ENCODE measurements at places on chromosomes 7 and 10. TPM values are rescaled to one million over a fixed set of nuclear protein-coding genes. Genes with fewer than 3 reads are reported as not detected.
A peak's percentile ranks its signal among the peaks of the same experiment; 100 is the strongest.

Gene ADAM8
- total RNA-seq = 220 TPM

Gene CLEC5A
- total RNA-seq = not detected

GRCh38 chr10:13227031-13227430 is 7.1 kb downstream of the UCMA start:
- no peaks in the 10 kb centered on the region for H3K27me3 ChIP-seq
- no peak overlapping the region for H3K27ac ChIP-seq
- no peaks in the 10 kb centered on the region for H3K36me3 ChIP-seq
- DNase-seq = no peak
- no peak overlapping the region for H3K4me3 ChIP-seq
- no peaks in the 10 kb centered on the region for H3K4me1 ChIP-seq

GRCh38 chr7:15625466-15625865 is 61.0 kb downstream of the MEOX2 start:
- DNase-seq = no peak
- no peak overlapping the region for H3K4me3 ChIP-seq
- no peaks in the 10 kb centered on the region for H3K27me3 ChIP-seq
- no peaks in the 10 kb centered on the region for H3K36me3 ChIP-seq
- no peak overlapping the region for H3K27ac ChIP-seq

GRCh38 chr10:104557966-104558365 is 83.1 kb upstream of the SORCS3 start:
- peaks cover 5% of the 10 kb centered on the region for H3K27me3 ChIP-seq
- H3K4me3 ChIP-seq = no peak overlapping the region
- no peaks in the 10 kb centered on the region for H3K36me3 ChIP-seq

GRCh38 chr7:36984710-36985312 is 260.5 kb upstream of the AOAH start:
- peaks cover 28% of the 10 kb centered on the region for H3K36me3 ChIP-seq
- peaks cover 34% of the 10 kb centered on the region for H3K4me1 ChIP-seq
- no peak for DNase-seq
- H3K27me3 ChIP-seq = no peaks in the 10 kb centered on the region

Gene PNLIPRP3
- total RNA-seq = not detected

DNA sequence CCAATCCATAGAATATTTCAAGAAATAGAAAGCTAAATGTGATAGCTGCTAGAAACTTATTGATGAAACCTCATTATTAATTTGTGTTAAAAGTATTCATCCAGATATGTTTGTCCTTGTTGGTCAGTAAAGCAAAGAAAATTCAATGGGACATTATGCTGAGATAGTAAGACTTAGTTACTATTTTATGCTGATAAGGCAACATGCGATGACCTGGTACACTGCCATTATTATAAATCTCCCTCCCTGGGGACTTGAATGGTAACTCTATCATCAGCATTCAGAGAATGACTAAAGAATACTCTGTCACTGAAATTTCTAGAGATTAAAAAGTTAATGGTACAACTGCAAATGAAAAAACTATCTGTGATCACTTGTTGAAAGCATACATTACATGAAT is 54.9 kb downstream of the ARHGAP12 start:
- peaks cover 17% of the 10 kb centered on the region for H3K4me1 ChIP-seq
- no peak overlapping the region for H3K27ac ChIP-seq
- no peak for DNase-seq
- no peaks in the 10 kb centered on the region for H3K36me3 ChIP-seq
- no peaks in the 10 kb centered on the region for H3K27me3 ChIP-seq

- H3K36me3 ChIP-seq = no peaks in the 10 kb centered on the region
- H3K4me3 ChIP-seq = no peak overlapping the region
- no peaks in the 10 kb centered on the region for H3K27me3 ChIP-seq
- no peak for DNase-seq
Measured at GRCh38 chr7:28701731-28702130, 256.4 kb downstream of the TRIL start.

DNA sequence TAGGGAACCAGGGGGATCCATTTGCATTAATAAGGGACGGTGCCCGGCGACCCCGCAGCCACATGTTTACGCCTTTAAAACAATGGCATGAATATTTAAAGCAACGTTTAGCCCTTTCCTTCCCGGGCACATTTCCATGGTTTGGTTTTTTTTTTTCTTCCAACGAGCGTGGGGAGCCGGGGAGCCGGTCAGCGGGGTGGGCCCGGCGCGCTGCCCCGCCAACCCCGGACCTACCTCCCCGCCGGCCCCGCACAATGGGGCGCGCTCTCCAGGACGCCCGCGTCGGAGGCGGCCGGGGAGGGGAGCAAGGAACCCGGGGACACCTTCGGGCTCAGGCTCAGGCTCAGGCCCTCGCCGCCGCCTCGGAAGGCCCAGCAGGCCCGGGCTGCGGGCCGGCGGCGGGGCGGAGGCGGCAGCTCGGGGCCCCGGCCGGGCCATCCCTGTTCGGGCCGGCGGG is 1.0 kb downstream of the SEPHS1 start:
- no peak for DNase-seq
- H3K27ac ChIP-seq = peak overlapping the region; percentile 87
- peaks cover 41% of the 10 kb centered on the region for H3K4me1 ChIP-seq

DNA sequence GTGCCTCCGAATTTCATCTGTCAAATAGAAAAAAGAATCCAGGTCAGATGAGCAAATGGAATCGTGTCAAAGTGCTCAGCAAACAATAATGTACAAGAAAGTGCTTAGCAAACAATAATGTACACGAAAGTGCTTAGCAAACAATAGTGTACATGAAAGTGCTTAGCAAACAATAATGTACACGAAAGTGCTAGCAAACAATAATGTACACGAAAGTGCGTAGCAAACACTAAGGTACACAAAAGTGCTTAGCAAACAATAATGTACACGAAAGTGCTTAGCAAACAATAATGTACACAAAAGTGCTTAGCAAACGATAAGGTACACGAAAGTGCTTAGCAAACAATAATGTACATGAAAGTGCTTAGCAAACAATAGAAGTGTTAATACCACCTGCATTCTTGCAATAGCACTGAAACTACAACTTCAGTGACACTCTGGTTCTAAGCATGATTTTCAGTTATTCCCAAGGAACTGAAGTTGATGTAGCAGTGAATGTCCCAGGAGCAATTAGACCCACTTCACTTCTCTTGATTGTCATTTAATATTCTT is 33.4 kb upstream of the MYL10 start:
- no peak overlapping the region for H3K4me3 ChIP-seq
- no peak overlapping the region for H3K27ac ChIP-seq
- H3K4me1 ChIP-seq = no peaks in the 10 kb centered on the region
- no peaks in the 10 kb centered on the region for H3K36me3 ChIP-seq

DNA sequence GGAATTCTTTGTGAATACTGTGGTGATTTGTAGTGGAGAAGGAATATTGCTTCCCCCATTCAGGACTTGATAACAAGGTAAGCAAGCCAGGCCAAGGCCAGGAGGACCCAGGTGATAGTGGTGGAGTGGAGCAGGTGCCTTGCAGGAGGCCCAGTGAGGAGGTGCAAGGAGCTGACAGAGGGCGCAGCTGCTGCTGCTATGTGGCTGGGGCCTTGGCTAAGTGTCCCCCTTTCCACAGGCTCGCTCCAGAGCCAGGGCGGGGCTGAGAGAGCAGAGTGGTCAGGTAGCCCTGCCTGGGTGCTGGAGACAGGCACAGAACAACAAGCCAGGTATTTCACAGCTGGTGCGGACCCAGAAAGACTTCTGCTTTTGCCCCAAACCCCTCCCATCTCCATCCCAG is 162.9 kb downstream of the EGFR start:
- no peaks in the 10 kb centered on the region for H3K27me3 ChIP-seq
- DNase-seq = no peak
- H3K27ac ChIP-seq = no peak overlapping the region
- H3K4me3 ChIP-seq = no peak overlapping the region

Gene ADAMTS14
- total RNA-seq = 0.39 TPM

GRCh38 chr7:17233603-17234002 is 64.8 kb upstream of the AHR start:
- no peak for DNase-seq
- H3K4me1 ChIP-seq = peaks cover 44% of the 10 kb centered on the region
- peaks cover 20% of the 10 kb centered on the region for H3K36me3 ChIP-seq
- H3K4me3 ChIP-seq = peak overlapping the region; percentile 58
- peak overlapping the region; percentile 83 for H3K27ac ChIP-seq
- H3K27me3 ChIP-seq = peaks cover 3% of the 10 kb centered on the region

Gene C7orf57
- total RNA-seq = 0.11 TPM

- no peak overlapping the region for H3K4me3 ChIP-seq
- H3K27ac ChIP-seq = no peak overlapping the region
- peaks cover 12% of the 10 kb centered on the region for H3K27me3 ChIP-seq
- H3K4me1 ChIP-seq = peaks cover 6% of the 10 kb centered on the region
Measured at GRCh38 chr7:155097338-155097737, 27.2 kb downstream of the HTR5A start.

GRCh38 chr10:127966875-127967274 is 60.0 kb downstream of the PTPRE start:
- H3K27ac ChIP-seq = no peak overlapping the region
- no peaks in the 10 kb centered on the region for H3K27me3 ChIP-seq
- H3K4me1 ChIP-seq = peaks cover 2% of the 10 kb centered on the region
- DNase-seq = no peak

Gene ELN
- not detected for total RNA-seq

Gene COL17A1
- not detected for total RNA-seq

DNA sequence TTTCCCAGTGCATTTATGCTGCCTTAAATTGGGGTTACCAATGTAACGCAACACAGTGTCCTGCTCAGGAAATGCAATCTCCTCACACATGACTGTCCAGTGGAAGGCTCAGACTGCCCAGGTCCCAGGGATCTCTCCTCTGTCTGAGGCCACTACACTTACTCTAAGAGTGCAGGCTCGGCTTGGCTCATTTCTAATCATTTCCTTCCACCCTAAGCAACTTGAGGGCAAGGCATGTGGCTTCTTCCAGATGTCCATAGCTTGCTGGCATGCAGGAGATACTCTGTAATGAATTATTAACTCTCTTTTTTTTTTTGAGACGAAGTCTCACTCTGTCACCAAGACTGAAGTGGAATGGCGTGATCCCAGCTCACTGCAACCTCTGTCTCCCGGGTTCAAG is 23.7 kb downstream of the PLAC9 start:
- H3K27me3 ChIP-seq = no peaks in the 10 kb centered on the region
- H3K4me1 ChIP-seq = peaks cover 17% of the 10 kb centered on the region
- no peak for DNase-seq
- H3K27ac ChIP-seq = no peak overlapping the region

Gene TUBAL3
- total RNA-seq = not detected
